BJ (cell line): ENCODE measurements at places on chromosomes 7 and 10.

DNA sequence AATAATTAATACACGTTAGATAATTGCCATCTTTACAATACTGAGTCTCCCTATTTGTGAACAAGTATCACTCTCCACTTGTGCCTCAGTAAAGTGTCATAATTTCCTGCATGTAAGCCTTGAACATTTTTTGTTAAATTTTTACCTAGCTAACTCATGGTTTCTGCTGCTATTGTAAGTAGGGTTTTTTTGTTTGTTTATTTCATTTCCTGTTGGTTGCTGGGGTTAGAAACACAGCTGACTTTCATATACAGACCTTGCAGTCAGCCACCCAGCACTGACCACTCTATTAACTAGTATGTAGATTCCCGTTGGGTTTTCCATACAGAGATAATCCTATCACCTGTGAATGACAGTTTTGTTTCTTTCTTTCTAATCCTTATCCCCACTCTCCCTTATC lies 133.3 kb downstream of the MPP7 start:
- DNase-seq: no peak

GRCh38 chr10:4051011-4051640 lies 266.1 kb upstream of the KLF6 start:
- DNase-seq: no peak

GRCh38 chr7:116672596-116673456 lies 830 bp downstream of the MET start:
- DNase-seq: no peak

DNA sequence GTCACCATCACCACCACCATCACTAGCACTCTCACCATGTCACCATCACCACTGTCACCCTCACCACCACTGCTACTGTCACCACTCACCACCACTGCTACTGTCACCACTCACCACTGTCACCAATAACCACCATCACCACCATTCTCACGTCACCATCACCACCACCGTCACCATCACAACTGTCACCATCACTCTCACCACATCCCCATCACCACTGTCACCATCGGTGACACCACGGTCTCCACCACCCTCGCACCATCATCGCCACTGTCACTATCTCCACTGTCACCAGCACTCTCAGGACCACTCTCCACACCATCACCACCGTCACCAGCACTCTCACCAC lies 130.4 kb downstream of the MAD1L1 start:
- DNase-seq: no peak

DNA sequence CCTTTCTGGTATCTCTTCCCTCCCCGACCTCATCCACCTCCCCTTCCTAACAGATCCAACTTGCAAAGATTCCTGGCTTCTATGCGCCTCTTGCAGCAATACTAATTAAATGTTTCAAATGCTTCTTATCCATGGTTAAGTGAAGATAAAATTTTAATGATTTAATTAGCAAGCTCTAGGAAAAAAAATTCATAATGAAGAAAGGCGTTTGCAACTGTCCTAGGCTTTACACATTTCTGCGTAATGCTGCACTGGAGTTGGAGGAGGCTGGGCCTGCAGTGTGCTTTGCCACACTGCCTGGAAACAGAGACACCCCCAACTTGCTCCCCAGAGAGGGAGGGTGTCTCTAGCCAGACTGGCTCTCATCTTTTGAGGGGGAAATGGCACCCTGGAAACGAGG lies 123.9 kb upstream of the CARD11 start:
- DNase-seq: no peak

- DNase-seq: no peak
Measured at GRCh38 chr10:1738950-1739349, 1.6 kb upstream of the ADARB2 start.

DNA sequence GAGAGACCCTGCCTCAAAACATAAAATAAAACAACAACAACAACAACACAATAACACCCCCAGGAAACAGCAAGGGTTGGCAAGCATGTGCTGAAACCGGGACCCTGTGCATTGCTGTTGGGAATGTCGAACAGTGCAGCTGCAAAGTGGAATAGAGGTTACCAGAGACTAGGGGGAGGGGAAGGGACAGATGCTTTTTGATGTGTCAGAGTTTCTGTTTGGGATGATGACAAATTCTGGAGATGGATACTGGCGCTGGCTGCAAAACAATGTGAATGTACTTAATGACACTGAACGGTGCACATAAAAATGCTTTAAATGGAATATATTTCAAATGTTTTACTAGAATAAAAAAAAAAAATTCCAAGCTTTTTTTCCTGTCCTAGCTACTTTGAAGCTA lies 241.8 kb downstream of the TEX36 start:
- DNase-seq: no peak

DNA sequence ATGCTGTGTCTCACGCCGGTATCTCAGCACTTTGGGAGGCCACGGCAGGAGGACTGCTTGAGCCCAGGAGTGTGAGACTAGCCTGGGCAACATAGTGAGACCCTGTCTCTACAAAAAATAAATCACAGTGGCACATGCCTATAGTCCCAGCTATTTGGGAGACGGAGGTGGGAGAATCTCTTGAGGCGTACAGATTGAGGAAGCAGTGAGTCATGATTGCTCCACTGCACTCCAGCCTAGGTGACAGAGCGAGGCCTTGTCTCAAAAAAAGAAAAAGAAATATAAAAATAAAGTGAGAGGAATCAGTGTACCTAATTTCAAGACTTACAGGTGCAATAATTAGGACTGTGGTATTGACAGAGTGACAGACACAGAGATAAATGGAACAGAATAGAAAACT lies 23.9 kb downstream of the SLC25A40 start:
- DNase-seq: no peak

GRCh38 chr7:909358-910329 lies 33.3 kb downstream of the GET4 start:
- no peak for DNase-seq

- DNase-seq: no peak
Measured at GRCh38 chr7:26329520-26330255, 38.0 kb downstream of the SNX10 start.

- DNase-seq: no peak
Measured at GRCh38 chr7:66362136-66362535, 157.0 kb downstream of the TPST1 start.

DNA sequence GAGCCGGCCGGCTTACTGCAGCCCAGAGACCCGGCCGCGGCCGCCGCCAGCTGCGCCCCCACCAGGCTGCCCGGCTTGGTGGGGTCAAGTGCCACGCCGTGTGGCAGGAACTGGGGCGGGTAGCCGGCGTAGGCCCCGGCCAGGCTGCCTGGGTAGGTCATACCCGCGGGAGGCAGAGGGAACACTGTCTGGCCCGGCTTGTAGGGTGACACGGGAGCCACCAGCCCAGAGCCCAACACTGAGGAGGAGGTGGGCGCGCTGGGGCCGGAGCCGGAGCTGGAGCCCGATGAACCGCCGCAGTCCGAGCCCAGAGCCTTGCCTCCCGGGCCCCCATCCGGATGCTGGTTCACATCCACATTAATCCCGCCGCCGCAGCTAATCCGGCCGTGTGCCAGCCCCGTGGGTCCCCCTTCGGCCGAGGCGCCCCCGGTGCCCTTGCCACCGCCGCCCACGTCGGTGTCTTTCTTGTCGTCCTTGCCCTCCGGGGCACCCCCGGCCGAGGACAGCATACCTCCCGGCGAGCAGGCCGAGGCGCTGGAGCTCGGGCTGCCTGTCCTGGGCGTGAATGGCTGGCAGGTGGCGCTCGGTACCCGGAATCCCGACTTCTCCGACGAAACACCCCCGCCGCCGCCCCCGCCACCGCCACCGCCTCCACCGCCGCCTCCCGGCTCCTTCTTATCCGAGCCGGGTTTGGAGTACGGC lies 2.0 kb downstream of the ZNF503 start:
- no peak for DNase-seq

GRCh38 chr10:7794251-7795026 lies 6.5 kb downstream of the ATP5F1C start:
- DNase-seq: no peak

DNA sequence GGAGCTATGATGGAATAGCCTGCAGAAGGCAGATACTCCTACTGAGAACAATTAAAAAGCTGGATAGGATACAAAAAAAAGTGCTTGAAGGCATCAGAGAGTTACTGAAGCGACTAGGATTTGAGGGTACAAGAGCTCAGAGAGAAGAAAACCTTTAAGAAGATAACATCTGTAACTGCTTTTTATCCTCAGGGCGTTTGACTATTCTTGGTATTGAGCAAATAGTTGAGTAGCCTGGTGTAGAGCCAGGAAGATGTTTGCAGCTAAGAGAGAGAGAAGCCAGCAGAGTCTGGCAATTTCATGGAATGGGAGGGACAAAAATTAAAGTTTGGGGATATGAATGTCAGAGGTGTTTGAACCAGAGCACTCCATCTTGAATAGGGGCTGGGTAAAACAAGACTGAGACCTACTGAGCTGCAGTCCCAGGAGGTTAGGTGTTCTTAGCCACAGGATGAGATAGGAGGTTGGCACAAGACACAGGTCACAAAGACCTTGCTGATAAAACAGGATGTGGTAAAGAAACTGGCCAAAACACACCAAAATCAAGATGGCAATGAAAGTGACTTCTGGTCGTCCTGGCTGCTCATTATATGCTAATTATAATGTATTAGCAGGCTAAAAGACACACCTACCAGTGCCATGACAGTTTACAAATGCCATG lies 428.8 kb downstream of the SH2D4B start:
- no peak for DNase-seq

DNA sequence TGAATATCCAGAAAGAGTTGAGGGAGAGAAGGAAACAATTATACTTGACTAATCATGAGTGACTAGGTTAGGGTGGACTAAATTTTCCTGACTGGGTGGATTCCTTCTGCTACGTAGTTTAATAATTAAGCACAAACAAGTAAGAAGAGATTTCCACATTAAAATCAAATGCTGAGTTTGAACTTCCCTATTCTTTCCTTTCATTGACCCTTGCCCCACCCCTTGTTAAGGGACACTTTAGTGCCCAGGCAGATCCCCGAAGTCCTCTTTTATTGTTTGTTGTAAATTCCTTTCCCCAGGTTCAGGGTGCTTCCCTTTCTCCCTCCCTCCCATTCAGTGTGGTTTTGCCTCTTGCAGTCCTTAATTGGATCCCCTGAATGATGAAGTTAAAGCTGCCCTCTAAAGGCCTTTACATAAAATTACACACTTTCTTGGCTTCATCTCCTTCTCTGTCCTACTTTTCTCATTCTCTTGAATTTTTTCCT lies 8.8 kb upstream of the SPAM1 start:
- DNase-seq: no peak

GRCh38 chr7:29370531-29371314 lies 176.1 kb downstream of the CHN2 start:
- no peak for DNase-seq

DNA sequence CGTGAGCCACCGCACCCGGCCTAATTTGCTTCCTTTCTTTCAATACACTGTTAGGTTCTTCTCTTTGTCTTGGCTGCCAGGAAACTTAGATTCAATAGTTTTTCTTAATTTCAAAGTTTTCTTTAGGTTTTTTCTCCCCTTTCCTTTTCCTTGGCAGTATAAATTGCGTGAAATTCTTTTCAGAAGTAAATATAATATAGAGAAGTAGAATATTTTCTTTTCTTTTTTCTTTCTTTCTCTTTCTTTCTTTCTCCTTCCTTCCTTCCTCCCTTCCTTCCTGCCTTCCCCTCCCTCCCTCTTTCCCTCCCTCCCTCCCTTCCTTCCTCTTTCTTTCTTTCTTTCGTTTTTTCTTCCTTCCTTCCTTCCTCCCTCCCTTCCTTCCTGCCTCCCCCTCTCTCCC lies 1.7 kb downstream of the LRGUK start:
- DNase-seq: no peak

DNA sequence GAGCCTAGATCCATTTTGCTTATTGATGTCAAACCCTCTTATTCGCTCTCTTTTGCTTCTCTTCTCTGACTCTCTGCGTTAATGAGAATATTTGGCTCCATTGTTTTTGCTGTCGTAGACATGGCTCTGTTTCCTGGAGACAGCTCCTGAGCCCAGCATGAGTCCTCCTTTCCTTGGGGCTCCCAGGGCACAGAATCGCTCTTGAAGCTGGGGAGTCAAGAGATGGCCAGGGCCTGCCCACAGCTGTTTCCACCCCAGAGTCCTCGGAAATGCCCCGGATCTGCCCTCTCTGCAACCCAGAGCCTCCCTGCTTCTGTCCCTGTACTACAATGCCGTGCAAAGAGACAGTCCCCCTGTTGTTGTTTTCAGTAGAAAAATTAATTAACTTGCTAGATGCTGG lies 566.7 kb upstream of the FOXK1 start:
- no peak for DNase-seq

DNA sequence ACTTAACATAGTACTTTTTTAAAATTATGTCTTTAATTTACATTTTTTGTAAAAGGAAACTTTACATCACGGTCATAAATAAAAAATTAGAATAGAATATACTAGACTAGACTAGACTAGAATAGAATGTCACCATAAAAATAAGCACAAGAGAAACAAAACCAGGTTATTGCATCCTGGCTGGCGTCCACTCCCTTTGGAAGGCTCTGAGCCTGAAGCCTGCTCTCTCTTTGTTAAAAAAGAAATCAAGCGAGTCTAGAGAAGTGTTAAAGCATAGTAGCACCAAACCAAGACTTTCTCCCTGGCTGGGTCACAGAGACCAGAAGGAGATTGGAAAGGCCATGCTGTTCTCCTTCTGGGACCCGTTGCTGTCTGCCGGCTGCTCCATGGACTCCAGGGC lies 104.6 kb downstream of the C10orf105 start:
- no peak for DNase-seq
